ENCODE measurements at places on chromosomes 5 and 9.

DNA sequence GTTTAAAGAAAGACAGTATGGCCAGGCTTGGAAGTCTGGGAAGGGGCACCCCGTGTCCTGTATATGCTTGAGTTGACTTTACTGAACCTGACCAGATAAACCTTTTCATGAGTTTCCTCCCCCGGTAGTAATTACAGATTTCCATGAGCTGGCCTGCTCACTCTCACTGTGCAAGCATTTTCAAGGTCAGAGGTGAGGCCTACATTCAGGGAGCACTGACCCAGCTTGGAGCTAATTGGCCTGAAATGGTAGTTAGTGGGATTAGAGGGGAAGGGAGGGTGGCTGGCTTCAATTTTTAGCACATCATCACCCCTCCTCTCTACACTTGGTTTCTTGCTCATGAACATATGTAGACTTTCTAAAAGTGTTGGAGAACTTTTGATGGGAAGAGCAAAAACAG is 99.2 kb downstream of the PSAT1 start:
- no peak for DNase-seq

- no peak for DNase-seq
Observed at GRCh38 chr5:83988293-83988685, 267.6 kb upstream of the HAPLN1 start.

DNA sequence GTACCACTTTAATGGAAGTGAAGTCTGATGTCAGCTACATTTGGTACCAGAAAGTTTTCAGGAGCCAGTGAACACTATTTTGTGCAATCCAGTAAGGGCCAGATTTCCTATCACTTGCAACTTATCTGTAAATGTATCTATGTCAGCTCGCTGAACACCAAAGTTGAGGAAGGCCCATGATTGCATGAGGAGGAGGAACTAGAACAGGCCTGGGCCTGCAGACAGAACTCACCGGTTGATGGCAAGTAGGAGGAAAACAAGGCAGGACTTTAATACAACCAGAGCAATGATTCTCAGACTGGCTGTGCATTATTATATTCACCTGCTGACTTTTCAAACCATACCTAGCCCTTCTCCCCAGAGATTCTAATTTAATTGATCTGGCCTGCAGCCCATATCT is 540.2 kb downstream of the CETN3 start:
- no peak for DNase-seq

DNA sequence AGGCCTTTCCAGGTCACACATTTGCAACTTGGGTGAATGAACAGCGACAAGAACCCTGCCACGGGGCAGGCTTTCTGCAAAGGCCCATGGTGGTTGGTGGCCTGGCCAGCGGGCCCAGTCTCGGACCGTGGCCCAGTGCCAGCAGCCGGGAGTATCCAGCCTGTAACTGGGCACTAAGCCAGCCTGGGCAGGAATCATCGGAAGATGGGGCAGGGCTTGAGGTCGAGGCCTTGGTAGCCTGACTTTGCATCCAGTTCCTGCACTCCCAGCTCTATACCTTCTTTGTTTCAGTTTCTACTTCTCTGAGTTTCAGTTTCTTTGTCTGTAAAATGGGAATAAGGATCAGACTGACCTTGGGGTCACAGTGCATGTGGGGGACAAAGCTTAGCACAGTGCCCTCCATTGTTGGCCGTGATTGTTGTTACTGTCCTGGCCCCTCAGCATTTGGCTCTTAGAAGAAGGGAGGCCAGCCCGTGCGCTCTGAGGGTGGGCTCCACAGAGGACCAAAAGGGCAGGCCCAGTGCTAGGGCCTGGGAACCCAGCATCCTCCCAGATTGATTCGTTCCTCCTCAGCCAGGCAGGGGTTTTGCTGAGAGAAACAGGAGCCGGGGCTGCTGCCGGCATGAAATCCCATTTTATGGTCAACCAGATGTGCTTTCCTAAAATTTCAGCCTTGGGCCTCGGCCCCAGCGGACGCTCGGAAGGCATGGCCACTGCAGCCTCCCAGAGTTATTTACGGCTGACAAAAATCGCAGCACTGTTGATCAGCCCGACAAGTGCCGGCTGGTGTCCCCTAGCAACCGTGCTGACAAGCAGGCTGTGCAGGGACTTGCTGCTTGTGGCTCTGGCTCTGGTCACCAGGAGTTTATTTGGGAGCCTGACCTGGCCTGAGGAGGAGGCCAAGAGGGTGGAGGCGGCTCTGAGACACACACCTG is 43.6 kb downstream of the JADE2 start:
- DNase-seq, result no peak

DNA sequence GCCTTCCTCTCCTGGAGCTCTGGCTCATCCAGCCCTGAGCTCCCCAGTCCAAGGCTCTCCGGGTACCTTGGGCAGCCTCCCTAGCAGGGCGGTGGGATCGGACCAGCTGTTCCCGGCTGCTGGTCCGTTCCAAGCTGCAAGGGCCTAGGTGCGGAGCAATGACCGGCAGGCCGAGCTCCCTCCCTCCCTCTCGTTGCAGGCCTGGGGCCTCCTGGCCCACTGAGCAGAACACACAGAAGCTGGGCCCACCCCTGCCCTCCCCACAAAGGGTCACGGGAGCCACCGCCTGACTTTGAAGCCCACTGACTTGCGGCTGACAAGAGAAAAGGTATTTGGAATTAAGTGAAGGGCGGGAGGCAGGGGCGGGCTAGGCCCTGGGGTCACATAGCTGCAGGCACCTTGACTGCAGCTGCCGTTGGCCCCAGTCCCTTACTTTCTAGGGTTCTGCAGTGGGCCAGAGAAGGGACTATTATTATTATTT is 104.7 kb upstream of the IER5L start:
- no peak for DNase-seq

- no peak for DNase-seq
Observed at GRCh38 chr9:71213633-71214032, 92.2 kb upstream of the TRPM3 start.

DNA sequence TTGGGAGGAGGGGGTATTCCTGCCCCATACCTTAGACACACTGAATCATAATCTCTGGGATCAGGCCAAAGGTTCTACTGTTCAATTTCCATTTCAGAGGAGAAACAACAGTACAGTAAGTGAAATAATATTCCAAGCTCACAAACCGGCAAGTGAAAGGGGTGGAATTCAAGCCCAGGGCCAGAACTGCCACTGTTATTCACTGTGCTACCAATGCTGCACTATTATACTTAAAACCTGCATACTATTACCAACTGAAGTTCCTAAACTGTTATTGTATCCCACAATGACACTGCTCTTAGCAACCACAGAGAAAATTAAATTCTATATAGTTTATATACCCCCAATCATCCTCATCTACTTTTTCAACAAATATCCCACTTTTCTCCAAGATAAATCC is 24.6 kb downstream of the SSBP2 start:
- no peak for DNase-seq

DNA sequence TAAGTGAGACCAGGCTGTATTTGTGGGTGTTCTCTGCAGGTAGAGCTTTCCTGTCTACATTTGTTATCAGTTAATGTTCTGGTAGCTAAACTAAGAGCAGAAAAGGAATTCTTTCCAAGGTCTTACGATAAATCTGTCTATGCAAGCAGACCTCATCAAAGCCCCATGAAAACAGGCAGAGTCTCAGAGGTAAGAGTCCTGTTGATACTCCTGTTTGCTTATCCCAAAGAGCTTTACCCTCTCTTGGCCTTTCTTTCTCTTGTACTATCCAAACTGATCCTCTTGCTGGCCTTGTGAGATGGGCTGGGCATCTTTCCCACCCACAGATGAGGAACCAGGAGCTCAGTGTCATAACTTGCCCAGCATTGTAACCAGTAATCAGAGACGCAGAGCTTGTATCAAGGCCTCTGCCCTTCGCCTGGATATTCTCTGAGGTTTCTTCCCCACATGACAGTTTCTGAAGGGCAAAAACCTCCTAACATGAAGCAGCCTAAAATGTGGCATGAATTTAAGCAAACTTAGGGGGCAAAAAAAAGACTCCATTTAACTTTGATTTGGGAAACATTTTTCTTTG is 33.5 kb downstream of the PRKACG start:
- no peak for DNase-seq

- no peak for DNase-seq
Observed at GRCh38 chr5:91038180-91038808, 344.8 kb downstream of the ARRDC3 start.

- DNase-seq, result no peak
Observed at GRCh38 chr5:8081179-8081578, 212.2 kb downstream of the MTRR start.

DNA sequence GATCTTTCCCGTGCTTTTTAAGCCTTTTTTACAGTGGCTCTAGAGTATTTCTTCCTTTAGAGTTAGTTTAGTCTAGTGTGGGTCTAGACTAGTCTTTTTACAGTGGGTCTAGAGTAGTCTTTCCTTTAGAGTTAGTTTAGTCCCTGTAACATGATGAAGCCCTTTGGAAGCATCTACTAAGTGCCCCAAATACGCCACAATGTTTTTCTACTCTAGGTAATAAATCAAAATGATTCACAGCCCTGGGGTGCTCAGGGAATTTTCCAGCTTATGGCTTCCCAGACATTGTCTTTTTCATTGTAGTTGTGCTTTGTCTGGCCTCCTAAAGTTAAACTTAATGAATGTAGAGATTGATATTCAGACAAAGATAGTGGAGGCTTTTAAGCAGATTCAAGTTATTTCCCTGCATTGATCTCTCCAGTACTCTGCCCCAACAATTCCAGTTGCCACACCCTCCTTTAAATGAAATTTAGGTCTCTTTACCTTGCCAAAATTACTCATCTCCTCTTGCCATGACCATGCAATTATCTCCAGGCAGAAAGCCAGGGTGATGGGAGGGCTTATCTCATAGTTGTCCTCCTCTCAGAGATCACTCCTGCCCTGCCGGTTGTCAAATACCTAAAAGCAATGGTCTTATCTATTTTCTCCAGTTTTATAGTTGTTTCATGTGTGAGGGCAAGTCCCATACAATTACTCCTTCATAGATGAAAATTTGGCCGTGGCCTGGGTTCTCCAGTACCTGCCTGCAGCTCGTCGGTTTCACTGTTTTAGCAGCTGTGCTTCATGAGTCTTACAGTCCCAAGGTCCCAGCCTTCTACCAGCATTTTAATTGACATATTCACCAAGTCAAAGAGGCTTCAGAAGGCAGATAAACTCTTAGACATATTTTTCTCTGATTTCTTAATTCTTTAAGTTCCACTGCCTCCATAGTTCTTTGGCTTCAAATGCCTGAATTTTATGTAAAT is 794.0 kb upstream of the COX7C start:
- DNase-seq, result no peak

DNA sequence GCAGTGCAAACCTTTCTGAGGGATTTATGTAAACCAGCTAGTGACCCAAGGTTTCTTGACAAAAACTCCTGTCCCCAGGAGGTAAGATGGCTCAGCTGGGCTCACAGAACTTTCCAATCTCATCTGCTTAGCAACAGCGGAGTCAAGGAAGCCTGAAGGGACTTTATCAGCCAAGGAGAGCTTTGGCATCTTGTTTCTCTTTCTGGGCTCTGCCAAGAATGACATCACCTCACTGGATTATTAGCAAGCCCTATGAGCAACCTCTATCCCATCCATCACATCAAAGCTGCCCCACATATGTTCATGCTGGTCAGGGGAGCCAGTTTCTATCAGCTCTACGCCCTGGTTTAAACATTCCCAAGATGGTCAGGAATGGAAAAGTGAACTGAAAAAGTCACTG is 461.3 kb downstream of the ENC1 start:
- DNase-seq, result no peak

- no peak for DNase-seq
Observed at GRCh38 chr5:81184749-81185110, 48.4 kb upstream of the CKMT2 start.

- no peak for DNase-seq
Observed at GRCh38 chr5:57695179-57695578, 212.6 kb upstream of the ACTBL2 start.

DNA sequence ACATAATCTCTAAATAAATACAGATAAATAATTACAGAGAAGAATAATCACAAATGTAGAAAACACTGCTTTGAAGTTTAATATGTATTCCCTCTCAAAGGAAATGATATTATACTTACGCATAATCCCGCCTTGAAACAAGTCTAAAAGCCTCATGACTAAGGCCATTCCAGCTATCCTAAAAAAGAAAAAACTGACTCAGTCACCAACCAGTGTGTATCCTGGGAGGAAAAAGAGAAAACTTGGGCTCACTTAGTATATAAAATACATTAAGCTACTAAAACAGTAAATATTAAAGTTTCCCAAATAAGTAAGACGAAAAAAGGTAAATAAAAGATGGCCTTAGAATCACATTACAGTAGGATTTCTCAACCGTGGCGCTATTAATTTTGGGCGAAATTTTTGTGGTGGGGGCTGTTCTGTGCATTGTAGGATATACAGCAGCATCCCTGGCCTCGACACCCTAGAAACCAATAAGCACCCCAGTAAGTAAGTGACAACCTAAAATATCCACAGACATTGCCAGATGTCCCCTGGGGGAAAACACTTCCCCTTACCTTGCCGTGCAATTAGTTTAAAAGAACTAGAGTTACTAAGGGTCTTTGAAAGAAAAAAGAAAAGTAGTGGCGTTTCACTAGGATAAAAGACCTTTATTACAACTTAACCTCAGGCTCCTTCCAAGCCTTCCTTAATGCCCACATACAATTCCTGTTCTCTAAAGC is 1.1 kb downstream of the HSPA9 start:
- no peak for DNase-seq

DNA sequence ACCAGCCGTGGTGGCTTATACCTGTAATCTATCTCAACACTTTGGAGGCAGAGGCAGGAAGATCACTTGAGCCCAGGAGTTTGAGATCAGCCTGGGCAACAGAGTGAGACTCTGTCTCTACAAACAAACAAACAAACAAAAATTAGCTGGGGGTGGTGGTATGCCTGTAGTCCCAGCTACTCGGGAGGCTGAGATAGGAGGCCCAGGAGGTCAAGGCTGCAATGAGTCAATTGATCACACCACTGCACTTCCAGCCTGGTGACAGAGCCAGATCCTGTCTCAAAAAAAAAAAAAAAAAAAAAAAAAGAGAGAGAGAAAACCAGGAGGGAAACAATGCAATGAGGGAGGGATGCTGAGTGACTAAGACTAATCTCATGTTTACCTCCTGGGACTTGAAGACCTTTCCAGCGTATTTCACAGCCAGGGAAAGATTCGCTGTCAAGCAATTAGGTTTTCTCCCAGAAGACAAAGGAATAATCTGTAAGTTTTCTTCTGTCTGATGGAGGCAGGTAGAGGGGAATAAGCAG is 51.1 kb upstream of the MIER3 start:
- no peak for DNase-seq

DNA sequence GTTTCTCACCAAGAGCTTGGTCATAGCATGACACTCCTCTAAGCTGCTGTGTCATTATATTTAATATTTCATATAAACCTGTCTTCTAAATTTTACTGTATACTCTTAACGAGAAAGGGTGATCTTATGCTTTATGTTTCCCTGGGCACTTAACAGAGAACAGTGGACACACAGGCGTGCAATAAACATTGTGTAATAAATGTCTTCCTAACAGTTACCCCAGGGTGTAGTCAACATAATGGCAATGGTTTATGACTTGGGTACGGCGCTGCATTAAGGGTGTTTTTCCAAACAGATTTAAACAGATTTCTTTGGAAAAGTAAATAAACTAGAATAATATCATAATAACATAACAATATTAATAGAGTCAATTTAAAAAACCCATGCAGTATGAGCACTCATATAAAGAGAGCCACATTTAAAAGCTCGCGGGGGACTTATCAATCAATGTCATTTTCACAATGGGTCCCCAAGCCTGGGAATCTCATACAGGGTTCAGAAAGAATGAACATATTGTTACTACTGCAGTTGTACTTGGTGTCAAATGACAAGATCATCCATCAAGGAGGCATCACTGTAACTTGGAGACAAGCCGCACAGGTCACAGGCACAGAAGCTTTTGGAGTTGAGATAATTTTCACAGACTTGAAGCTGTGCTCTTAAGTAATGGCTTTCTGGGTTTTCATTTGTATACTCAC is 376.4 kb downstream of the CTNND2 start:
- DNase-seq, result no peak
